Amniotic epithelial cell (primary cell): ENCODE measurements at places on chromosomes 5 and 9.

GRCh38 chr5:124921694-124922093 is 175.3 kb upstream of the ZNF608 start:
- DNase-seq = no peak

- peak; percentile 67 for DNase-seq
Observed at GRCh38 chr9:77820293-77820954, 172.3 kb upstream of the GNA14 start.

GRCh38 chr9:26983340-26983739 is 22.1 kb downstream of the LRRC19 start:
- DNase-seq = no peak

GRCh38 chr5:143964919-143965318 is 153.0 kb downstream of the HMHB1 start:
- DNase-seq = peak; percentile 76

GRCh38 chr9:91423785-91424402 is at the start of gene NFIL3:
NFIL3 (minus strand) TSS chr9:91423832; CDS start chr9:91410734, 13,098 bp downstream.
- DNase-seq = peak; percentile 70

DNA sequence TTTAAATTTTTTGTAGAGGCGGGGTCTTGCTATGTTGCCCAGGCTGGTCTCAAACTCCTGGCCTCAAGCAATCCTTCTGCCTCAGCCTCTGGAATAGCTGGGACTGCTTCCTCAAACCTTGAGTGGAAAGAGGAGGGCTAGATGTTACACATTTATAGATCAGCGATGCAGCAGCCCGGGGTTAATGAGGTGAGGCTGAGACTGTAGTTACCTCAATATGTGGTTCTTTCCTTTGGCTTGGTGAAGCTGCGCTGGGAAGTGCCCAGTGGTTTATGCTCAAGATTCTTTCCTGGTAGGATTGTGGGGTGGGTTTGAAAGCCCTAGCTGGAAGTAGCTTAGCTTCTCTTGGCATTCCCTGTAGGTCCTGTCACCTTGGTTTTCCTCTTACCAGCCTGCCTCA is 22.5 kb downstream of the ZNF618 start:
- DNase-seq = no peak

DNA sequence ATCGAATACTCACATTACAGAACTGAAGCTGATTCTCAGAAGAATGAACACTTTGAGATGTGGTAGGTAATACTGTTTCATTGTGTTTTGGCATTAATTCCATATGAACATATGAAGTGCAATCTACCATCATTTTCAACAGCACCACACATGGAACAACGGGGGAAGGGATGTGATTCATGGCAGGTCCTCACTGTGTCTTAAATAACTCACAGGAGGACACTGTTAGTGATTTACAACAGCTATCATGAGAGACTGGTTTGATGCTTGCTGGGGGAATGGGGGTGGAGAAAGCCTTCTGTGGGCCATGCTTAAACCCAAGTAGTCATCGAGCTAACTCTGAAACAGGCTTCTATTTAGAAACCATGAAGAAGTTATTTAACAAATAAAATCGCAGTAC is 232.9 kb downstream of the SPOCK1 start:
- DNase-seq = no peak

DNA sequence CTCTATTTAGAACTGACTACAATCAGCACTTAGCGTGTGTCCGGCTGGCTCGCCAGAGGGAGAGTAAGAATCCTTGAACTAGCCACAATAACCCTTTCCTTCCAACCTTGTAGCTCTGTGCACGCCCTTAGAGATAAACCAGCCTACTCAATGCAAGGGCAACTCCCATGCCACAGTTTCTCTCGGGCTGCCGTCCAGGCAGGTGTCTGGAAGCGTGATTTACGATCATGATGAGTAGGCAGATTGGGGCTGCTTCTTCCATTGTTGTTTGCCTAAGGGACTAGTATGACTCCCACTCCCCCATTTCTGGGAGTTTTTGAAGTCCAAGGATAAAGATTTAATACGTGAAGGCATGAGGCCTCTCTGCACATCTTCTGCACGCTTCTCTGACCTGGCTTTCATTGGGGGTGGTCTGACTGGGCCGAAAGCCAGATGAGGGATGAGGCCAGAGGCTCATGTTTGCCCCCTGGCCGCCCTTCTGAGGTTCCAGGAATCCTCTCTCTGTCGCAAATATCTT is 134.0 kb upstream of the MYO10 start:
- peak; percentile 67 for DNase-seq

DNA sequence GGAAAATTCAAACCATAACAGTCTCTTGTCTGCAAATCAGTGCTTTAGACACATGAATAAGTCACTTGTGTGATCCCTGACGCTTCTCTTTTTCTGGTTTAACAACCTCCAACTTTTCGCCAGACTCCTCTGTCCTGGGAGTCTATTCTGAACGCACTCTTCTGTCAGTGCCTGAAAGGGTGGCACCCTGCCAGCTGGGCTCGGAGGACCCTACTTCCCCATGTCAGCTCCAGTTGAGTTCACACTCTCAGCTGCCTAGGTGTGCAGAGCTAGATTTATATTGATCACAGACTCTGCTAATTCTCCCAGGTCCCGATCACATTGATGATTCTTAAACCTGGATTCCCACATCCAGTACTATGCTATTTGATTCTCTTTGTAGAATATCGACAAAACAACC is 649.1 kb downstream of the BNC2 start:
- DNase-seq = no peak

DNA sequence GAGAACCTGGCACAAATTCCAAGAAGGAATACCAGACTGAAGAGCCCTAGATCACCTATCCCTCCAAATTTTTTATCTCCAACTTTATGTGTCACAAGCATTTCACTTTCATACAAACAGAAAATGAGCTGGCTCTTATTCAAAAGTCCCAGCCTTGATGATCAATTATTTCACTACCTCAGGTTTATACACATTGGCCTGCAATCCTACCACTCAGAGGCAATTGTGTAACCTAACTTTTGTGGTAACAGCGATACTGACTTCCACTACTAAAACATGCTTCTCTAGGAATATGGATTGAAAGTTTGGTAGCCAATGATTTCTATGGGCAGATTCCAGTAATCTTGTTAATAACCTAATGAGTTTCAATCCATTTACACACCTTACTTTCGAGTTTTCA is 10.5 kb downstream of the RNF38 start:
- DNase-seq = no peak
